ENCODE measurements at places on chromosomes 2 and 18.

DNA sequence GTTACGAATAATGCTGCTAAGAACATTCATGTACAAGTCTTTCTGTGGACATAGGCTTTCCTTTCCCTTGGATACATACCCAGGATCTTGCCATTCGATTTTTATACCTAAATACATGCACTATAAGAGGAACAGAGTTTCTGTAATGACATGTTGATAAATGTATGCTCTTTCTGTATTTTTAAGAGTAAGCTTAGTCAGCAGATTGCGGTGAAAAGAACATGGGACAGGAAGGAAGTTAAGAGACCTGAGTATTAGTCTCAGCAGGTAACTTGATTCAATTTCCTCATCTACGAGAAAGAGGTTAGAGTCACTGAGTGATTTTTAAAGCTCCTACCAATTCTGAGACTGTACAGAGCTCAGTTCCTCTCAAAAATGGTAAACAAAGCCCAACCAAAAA is 2.6 kb upstream of the TLK1 start:
- no peak for DNase-seq

DNA sequence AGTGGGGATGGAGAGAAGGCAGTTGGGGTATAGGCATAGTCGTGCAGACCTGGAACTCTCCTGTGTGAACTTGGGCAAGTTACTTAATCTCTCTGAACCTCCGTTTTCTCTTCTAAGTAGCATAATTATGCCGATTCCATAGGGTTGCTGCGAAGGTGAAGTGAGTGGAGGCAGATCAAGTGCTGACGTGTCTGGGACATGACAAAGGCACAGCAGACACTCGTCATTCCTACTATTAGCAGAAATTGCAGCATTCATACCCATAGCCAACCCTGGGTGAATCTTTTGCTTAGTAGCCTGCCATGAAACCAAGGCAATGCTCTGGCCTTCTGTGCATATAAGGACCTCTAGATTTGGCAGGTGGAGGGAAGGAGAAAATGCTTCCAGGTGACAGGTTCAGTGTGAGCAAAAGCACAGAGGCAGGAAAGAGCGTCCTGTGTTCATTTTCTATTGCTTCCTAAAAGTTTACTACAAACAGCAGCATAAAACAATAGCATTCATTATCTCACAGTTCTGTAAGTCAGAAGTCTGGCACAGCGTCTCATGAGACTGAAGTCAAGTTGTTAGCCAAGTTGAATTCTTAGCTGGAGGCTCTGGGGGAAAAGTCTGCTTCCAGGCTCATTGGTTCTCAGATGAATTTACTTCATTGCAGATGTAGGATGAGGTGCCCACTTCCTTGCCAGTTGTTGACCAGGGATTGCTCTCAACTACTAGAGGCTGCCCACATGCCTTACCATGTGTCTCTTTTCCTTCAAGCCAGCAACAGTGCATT is 77.8 kb downstream of the CTIF start:
- no peak for DNase-seq

DNA sequence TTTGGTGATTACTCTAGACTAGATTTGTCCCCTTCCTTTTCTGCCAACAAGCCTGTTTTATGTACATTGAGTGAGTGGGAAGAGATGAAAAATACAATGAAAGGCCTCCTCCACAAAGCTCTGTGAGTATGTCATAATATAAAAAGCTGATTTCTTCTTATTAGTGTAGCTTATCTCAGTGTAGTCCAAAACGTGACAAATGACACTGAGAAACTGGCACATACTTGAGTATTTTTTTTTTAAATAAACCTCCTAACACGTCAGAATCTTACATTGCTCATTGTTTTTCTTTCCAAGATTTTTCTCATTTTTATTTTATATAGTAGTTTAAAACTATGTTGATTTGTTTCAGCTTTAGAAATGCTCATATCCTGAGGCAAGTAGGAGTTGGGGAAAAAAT is 17.9 kb upstream of the FIGN start:
- DNase-seq: no peak

DNA sequence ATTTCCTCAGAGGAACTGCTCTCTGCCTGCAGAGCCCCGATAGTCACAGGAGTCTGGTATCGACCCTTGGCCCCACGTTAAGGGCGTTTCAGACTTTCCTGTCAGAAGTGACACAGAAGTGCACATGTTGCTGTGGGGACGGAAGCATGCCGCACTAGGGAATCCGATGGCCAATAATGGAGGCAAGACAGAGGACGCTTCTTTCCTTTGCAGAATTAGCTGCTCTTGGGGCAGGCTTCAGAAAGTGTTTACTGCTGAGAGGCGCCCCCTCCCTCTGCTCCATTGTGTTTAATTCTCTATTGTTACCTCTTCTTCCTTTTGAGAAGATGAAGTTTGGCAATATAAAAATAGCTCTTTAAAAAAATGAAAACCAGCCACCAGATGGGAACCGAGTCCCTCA is 118.6 kb upstream of the EML6 start:
- no peak for DNase-seq

- no peak for DNase-seq
Measured at GRCh38 chr18:5417342-5417741, 121.8 kb upstream of the ZBTB14 start.

GRCh38 chr2:46062637-46063412 is 234.4 kb upstream of the EPAS1 start:
- DNase-seq: peak; percentile 24

DNA sequence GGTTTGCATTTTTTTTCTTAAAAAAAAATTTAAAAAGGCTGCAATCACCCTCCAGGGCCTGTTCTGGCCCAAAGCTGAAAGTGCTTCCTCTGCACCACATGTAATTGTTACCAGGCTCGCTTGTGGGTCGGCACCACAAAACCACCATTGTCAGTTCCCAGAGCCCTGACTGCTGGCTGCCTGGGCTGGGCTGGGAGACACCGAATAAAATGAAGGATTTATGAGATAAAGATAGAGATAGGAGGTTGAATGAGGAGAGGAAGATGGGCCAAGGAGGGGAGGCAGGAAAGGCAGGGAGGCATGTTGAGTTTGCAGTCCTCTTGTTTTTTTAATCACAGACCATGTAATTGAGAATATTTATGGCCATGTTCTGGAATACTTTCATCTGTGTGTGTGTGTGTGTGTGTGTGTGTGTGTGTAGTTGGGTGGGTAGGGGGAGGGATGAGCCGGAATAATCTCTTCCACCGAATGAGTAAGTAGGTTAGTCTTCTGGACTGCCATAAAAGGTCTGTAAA is 14.7 kb downstream of the NRP2 start:
- no peak for DNase-seq
